Trophoblast cell (in vitro differentiated cells and primary cell): ENCODE measurements at places on chromosomes 6 and 20.
A peak's percentile ranks its signal among the peaks of the same experiment; 100 is the strongest.

- peaks cover 9% of the 10 kb centered on the region for H3K4me1 ChIP-seq
- DNase-seq: peak; percentile 29
Observed at GRCh38 chr20:32585011-32585585, at the start of gene NOL4L. Gene NOL4L, minus strand, starts transcription at chr20:32585333. Its CDS starts 443 bp downstream, at chr20:32584890.

DNA sequence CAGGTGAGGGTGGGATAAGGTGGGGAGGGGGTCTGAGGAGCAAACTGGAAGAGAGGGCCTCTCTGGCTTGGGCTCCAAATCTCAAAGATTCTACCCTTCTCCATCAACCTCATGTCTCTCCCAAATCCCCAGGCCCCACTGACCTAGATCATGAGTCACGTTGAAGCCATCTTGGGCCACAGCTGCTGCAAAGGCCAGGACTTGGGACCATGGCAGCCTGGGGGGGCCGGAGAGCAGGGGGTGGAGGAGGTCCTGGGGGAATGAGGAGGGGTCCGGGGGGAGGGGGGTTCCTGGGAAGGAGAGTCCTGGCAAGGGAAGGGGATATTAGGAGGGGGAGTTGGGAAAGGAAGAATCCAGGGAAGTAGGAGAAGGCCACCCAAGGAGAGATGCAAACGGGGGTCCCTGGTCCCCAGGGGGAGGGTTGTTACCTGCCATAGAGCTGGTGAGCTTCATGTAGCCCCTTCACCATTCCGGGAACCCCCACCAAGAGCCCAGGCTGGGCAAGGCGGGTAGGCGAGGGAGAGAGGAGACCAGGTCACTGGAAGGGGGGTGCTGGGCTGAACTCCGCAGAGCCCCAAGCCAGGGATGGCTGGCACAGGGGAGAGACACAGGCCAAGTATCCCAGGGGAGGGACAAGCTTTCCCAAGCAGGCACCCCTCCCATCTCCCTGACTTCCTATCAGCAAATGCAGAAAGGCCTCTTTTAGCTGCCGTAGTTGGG is 12.7 kb downstream of the GGT7 start:
- no peaks in the 10 kb centered on the region for H3K27me3 ChIP-seq
- no peak for DNase-seq
- H3K36me3 ChIP-seq: peaks cover 9% of the 10 kb centered on the region

DNA sequence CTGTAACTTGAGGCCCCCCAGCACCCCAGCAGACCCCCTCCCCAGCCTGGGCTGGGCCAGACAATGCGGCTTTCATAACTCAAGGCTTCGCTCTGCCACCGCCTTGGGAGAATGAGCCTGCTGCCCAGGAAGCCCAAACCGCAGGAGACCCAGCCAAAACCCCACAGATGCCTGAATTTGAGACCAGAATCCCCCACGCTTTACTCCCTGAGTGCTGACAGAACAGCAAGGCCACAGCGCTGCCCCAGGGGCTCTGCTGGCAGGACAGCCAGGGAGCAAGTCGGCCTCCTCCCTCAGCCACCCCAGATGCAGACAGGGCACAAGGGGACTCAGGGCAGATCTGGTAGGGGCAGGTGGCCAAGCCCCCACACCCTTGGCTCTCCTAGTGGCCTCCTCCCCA is 2.2 kb downstream of the MDFI start:
- H3K4me3 ChIP-seq: no peak overlapping the region
- no peak overlapping the region for H3K27ac ChIP-seq
- no peak for DNase-seq
- no peaks in the 10 kb centered on the region for H3K27me3 ChIP-seq
- peaks cover 53% of the 10 kb centered on the region for H3K36me3 ChIP-seq

DNA sequence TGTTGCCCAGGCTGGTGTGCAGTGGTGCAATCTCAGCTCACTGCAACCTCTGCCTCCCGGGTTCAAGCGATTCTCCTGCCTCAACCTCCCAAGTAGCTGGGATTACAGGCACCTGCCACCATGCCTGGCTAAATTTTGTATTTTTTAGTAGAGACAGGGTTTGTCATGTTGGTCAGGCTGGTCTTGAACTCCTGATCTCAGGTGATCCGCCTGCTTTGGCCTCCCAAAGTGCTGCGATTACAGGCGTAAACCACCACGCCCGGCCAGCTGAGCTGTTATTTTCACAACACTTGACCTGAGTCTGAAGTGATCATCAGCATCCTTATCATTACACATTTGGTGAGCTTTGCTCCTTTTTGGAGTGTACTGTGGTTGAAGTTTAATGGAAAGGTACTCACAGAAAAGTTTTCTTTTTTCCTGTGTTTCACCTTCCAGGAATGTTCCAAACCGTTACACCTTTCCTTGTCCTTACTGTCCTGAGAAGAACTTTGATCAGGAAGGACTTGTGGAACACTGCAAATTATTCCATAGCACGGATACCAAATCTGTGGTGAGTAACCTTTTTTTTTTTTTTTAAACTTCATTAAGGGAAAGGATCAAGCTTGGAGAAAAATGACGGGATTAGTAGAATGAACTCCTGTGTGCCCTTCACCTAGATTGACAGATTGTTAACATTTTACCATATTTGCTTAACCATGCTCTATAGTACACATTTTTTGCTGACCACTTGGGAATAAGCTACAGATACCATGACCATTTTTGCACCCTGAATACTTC is 9.7 kb downstream of the RNF114 start:
- H3K36me3 ChIP-seq: peaks cover 64% of the 10 kb centered on the region
- no peaks in the 10 kb centered on the region for H3K4me1 ChIP-seq
- H3K4me3 ChIP-seq: no peak overlapping the region
- no peaks in the 10 kb centered on the region for H3K27me3 ChIP-seq

- no peak for DNase-seq
- no peak overlapping the region for H3K4me3 ChIP-seq
- no peak overlapping the region for H3K27ac ChIP-seq
- no peaks in the 10 kb centered on the region for H3K27me3 ChIP-seq
Observed at GRCh38 chr6:154847318-154847717, 114.1 kb downstream of the SCAF8 start.

DNA sequence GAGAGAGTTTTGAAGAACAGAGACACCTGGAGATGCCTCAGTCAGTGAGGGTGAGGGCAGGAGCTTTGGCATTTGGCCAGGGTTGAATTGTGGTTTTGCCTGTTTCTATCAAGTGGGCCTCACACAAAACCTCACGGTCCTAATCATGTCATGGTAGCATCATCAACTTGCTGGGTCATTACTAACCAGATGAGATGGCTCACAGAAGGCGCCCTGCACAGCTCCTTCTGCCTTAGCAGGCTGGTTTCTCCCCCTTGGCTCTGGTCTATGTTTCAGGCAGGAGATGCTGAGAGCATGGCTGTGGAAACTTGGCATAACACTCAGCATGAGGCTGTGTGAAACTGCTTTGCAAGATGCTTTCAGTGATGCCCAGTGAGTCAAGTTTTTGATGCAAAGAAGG is 99.3 kb downstream of the LRRC1 start:
- no peak for DNase-seq
- H3K4me1 ChIP-seq: no peaks in the 10 kb centered on the region
- no peak overlapping the region for H3K4me3 ChIP-seq
- H3K27me3 ChIP-seq: no peaks in the 10 kb centered on the region
- no peak overlapping the region for H3K27ac ChIP-seq

GRCh38 chr6:167558246-167559177 is 233.6 kb downstream of the TTLL2 start:
- H3K4me1 ChIP-seq: no peaks in the 10 kb centered on the region
- no peak overlapping the region for H3K4me3 ChIP-seq
- no peak for DNase-seq
- H3K27ac ChIP-seq: no peak overlapping the region

DNA sequence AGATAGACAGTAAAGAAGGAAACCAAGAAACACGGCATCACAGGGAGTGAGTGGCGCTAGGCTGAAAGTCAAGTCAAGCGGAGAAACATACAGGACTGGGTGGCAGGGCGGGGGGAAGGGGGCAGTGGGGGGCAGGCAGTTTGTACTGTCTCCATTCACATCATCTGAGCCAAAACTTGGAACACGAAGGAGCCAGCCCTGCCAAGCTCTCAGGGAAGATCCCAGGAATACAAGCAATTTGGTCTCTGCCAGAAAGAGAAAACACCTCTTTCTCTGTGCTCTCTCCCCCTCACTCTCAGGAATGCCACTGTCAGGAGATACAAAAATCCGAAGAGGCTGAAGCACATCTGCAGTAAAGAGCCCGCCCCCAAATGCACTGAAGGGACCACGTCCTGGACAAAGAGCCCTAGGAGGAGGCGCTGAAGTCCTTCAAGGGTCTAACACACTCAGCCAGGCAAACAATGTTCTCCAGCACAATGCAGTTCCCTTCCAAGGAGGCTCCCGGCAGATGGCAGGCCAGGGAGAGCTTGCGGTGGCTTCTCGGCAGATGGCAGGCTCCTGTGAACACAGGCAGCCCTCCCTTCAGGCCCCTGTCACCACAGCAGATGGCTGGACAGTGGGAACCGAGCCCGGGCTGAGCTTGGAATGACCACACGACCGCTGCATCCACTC is 90.0 kb downstream of the ATP9A start:
- no peaks in the 10 kb centered on the region for H3K27me3 ChIP-seq
- H3K36me3 ChIP-seq: no peaks in the 10 kb centered on the region
- H3K4me1 ChIP-seq: no peaks in the 10 kb centered on the region
- no peak for DNase-seq

DNA sequence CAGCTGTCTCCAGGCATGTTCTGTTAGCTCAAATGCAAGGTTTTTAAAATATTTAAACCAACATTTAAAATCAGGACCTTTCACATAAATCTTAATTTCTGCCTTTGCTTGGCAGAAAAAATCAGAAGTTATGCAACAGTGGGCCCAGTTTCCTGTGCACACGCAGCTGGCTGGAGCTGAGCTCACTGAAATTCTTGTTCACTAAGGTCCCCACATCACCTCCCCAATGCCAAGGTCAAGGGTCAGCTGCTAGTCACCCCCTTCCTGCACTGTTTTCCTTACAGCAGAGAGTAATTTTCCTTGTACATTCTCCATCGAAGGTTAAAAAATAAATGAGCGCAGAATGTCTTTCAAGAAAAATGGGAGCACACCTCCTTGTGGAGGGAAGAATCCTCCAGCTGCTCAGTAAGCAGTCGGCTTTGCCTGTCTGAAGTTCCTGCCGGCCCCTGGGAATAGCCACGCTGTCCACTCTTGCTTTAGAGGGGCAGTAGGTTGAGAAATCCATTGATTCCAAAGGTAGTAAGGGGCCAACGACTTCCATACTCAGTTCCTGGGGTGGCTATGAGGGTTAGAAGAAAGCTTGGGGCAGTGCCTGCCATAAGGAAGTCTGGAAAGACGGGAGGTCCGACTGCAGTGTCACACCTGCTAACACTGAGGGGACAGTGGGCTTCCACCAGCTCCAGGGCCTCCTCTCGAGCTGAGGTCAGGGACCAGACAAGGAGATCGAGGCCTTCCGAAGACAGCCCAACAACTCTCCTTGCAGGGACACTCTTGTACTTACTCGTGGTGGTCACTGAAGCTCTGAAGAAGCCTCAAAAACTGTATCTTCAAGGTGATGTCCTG is 56.8 kb downstream of the MYH7B start:
- H3K27me3 ChIP-seq: no peaks in the 10 kb centered on the region
- H3K27ac ChIP-seq: peak overlapping the region; percentile 45
- peaks cover 27% of the 10 kb centered on the region for H3K4me1 ChIP-seq
- peaks cover 46% of the 10 kb centered on the region for H3K36me3 ChIP-seq

DNA sequence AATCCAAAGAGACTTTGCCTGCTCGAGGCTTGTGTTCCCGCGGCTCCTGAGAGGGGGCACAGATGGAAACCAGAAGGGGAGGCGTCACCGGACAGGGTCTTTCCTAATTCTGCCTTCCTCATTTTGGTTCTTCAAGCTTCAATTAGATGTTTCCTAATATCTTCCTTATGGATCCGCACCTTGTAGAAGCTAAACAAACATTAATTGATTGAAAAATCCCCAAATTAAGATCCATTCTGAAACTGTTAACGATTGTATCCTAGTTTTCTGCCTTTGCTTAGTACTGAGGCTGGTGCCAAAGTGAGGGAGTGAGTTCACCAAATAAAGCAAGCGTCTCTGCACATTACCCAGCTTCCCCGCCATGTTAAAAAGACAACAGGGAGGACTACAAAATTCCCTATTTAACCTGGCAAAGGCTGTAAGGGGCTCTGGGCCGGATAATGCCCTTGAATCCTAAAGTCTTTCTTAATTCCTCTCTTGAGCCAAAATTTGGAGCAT is 123.2 kb downstream of the GPX5 start:
- no peaks in the 10 kb centered on the region for H3K4me1 ChIP-seq
- no peaks in the 10 kb centered on the region for H3K36me3 ChIP-seq
- H3K4me3 ChIP-seq: peak overlapping the region; percentile 66
- no peak for DNase-seq
- H3K27ac ChIP-seq: no peak overlapping the region

DNA sequence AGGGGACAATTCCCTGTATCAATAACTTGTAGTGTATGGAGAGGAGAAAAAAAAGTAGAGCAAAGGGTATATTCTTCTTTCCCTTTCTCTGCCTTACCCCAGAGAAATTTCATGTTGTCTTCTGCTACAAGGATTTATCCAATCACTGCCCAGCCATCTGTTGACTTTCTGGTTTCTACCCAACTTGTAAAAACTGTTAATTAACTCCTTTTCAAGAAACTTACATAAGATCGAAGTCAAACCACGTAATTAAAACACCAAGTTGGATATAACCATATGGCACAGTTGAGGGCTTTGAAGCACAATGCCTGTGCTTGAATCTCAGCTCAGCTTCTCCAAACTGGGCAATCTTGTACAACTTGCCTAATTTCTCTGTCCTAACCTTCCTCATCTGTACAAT is 99.5 kb downstream of the MAN1A1 start:
- no peak overlapping the region for H3K4me3 ChIP-seq
- no peak for DNase-seq
- peaks cover 2% of the 10 kb centered on the region for H3K36me3 ChIP-seq
- no peaks in the 10 kb centered on the region for H3K4me1 ChIP-seq

DNA sequence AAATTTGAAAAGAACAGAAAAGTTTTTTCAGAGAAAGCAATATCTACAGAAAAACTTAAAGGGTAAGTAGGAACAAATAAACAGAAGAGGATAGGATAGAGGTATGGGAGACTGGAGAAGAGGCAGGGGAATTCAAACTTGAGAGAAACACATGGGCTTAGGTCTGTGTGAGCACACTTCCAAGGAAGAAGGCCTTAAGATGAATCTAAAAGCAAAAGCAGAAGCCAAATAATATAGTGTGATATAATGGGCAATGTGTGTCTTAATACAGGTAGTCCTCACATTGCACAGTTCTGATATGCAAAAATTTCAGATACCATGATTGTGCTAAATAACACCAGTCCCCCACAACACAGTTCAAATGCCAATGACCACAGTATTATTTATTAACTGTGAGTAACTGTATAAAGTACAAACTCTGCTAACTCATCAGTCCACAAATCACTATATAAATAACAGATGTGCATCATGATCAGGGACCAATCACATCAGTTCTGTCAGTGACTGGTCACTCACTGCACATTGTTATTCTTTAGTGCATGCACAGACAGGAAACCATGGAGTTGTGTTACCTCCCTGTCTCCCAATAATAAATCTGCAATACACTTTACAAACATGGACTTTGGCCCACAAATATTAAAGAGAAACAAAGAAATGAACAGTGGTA is 18.6 kb downstream of the SNX14 start:
- H3K4me3 ChIP-seq: no peak overlapping the region
- no peaks in the 10 kb centered on the region for H3K36me3 ChIP-seq
- H3K27ac ChIP-seq: no peak overlapping the region

GRCh38 chr6:44851176-44851575 is 463.7 kb downstream of the CDC5L start:
- H3K4me3 ChIP-seq: no peak overlapping the region
- H3K4me1 ChIP-seq: no peaks in the 10 kb centered on the region
- no peaks in the 10 kb centered on the region for H3K36me3 ChIP-seq
- no peaks in the 10 kb centered on the region for H3K27me3 ChIP-seq

- H3K27me3 ChIP-seq: no peaks in the 10 kb centered on the region
- H3K36me3 ChIP-seq: no peaks in the 10 kb centered on the region
- no peak overlapping the region for H3K4me3 ChIP-seq
- no peak for DNase-seq
Observed at GRCh38 chr6:107717781-107718180, 106.3 kb downstream of the SCML4 start.
